ENCODE measurements at places on chromosomes 6 and 20.
A peak's percentile ranks its signal among the peaks of the same experiment; 100 is the strongest.

DNA sequence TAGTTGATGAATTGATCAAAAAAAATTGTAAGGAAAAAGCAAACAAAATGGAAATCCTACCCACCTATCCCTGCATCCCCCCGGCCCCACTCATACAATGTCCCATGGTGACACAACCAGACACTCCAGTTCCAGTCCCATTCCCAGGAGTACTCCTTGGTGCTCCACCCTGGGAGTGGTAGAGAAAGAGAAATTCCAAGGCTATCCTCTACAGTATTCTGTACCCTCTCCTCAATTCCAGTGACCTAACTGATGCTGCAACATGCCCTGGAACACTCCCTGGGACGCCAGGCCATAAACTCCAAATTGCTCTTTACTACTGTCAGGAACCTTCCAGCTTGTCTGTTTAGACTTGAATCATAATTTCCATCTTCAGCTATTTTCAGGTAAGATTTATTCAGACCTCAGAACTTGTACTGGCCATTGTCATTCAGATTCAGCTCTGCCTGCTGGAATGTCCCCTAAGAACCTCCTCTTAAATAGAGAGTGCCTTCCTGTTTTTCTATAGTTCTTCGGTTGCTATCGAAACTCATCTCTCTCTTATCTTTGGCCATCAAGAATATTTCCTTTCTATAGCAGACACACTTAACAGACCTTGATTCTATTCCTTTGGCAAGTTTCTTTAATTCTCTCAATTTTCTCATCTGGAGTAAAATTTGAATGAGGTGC, 8.7 kb downstream of the GPX6 start:
- DNase-seq, result no peak

- DNase-seq, result no peak
Observed at GRCh38 chr6:16739329-16739801, 21.9 kb downstream of the ATXN1 start.

DNA sequence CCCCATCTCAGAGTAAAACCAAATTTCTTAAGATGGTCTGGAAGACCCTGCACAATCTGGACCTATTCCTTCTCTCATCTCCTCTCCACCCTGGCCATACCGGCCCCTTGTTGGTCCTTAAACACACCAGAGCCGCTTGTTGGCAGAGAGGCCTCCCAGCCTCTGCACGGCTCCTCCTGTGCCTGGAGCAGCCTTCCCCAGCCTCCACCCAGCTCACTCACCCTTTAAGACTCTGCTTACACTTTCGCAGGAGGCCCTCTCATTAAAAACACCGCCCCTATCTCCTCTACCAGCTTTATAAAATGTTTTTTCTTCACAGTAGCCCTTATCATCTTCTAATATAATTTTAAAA, 49.8 kb downstream of the BANF2 start:
- no peak for DNase-seq

DNA sequence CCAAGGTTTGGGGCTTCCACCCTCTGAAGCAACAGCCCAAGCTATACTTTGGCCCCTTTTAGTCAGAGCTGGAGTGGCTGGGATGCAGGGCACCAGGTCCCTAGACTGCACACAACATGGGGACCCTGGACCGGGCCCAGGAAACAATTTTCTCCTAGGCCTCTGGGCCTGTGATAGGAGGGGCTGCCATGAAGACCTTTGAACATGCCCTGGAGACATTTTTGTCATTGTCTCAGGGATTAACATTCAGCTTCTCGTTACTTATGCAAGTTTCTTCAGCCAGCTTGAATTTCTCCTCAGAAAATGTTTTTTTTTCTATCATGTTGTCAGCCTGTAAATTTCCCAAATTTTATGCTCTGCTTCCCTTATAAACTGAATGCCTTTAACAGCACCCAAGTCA, 82.3 kb downstream of the LRRC1 start:
- DNase-seq, result no peak

DNA sequence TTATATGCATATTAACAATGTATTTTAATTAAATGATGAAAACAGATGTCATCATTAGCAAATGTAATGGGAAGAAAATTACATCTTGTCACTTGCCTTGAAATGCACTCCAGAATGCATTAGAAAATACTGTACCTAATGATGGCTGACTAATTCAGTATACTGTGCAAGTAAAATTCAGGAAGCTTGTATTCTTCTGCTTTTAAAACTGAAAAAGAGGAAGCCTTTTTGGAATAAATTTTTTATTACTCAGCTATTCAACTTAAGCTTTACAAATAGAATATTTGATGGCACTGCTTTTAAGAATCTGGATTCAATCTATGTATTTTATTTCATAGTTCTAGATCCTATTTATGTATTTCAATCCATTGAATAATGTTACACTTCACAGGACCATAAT, 195.5 kb downstream of the RIMS1 start:
- no peak for DNase-seq

DNA sequence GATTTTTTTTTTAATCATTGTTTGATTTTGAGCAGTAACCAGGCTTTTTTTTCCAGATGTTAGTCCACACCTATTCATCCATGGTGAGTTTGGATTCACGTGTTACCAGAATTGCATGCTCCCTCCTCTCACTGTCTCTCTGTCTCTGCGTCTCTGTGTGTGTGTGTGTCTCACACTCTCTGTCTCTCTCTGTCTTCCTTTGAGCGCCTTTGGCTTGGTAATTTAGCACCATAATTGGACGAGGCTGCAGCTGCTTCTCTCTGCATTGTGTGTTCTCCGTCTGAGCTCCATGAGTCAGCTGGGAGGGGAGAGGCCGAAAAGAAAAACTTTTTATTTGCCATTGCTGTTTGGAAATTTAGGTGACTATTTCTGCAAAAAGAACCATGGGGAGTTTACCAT, 3.4 kb downstream of the TFAP2B start:
- DNase-seq, result no peak

DNA sequence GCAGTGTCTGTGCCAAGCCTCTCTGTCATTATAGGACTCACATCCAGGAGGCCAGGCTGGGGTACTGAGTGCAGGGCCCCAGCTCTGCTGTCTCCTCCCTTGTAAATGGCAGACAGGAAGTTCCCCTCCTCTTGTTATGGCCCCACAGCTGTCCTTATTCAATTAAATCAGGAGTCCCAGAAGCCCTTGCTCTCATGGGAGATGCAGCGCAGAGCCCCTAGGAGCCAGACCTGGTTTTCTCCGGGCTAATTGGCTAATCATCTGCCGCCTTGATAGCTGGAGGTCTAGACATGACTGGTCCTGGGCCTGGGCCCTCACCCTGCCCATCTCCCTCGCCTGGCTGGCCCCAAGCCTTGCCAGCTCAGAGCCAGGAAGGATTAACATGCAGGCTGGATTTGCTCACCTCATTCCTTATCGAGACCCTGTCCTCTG, 172.0 kb downstream of the VEGFA start:
- no peak for DNase-seq

DNA sequence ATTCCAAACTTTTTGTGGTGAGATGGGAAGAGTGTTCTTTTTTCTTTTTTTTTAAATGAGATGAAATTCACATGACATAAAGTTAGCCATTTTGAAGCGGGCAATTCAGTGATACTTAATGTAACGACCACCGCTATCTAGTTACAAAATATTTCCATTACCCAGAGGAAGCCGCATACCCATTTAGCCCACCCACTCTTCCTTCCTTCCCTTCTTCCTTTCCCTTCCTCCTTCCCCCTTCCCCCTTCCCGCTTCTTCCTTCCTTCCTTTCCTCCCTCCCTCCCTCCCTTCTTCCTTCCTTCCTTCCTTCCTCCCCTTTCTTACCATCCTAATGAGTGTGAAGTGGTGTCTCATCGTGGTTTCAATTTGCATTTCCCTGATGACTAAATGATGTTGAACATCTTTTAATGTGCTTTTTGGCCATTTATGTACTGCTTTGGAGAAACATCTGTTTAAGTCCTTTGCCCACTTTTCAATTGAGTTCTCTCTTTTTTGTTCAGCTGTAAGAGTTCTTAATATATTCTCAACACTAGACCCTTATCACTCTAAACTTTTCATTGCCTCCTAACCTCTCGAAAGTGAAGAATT, 371.1 kb downstream of the FARS2 start:
- DNase-seq, result no peak

- no peak for DNase-seq
Observed at GRCh38 chr6:7731294-7731693, 5.4 kb downstream of the BMP6 start.

DNA sequence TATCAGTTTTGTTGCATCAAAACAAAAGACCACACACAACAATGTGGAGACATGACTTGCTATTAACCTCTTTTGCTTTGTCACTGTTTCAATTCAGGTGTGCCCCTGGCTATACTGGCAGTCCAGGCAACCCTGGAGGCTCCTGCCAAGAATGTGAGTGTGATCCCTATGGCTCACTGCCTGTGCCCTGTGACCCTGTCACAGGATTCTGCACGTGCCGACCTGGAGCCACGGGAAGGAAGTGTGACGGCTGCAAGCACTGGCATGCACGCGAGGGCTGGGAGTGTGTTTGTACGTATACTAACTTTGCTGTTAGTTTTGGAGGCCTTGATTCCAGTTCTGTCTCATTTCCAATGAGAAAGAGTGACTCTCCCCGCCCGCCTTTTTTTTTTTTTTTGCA, 356.9 kb downstream of the ARHGAP18 start:
- DNase-seq, result no peak

GRCh38 chr6:122726649-122727048, 52.9 kb upstream of the FABP7 start:
- no peak for DNase-seq

DNA sequence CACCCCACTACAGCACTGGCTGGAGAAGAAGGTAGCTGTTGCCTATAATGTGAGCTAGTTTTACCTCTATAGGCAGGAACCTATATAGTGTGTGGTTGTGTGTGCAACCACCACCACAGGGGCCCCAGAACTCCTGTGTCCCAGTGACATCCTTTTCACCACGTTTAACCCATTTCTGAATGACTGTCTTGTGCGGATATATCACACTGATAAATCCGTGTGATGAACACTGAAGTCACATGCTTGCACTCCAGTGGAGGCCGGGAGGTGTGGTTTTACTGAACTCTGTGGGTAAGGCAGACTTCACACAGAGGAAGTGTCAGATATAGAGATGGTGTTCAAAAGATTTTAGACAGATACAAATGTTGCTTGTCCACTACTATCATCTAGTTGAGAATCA, 32.5 kb downstream of the SDHAF4 start:
- peak; percentile 7 for DNase-seq

GRCh38 chr20:50730765-50731054, 670 bp upstream of the PARD6B start:
- no peak for DNase-seq

DNA sequence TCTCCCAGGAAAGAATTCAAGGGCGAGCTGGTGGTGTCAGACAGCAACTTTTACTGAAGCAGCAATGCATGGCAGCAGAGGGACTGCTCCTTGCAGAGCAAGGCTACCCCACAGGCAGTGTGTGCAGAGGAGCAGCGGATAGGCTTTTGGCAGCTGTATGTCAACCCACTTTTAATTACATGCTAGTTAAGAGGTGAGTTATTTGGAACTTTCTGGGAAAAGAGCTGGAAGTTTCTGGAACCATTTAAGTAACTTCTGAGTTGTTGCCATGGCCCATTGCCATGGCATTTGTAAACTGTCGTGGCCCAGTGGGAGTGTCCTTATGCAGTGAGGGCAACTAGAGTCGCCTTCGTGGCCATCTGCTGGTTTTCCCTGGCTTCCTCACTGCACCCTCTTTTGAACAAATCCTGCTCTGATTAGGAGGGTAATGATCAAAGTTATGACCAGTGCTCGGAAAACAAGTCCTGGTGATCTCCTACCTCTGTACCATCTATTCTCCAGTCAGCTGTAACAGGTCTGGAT, 34.0 kb downstream of the BPIFB4 start:
- DNase-seq, result no peak

DNA sequence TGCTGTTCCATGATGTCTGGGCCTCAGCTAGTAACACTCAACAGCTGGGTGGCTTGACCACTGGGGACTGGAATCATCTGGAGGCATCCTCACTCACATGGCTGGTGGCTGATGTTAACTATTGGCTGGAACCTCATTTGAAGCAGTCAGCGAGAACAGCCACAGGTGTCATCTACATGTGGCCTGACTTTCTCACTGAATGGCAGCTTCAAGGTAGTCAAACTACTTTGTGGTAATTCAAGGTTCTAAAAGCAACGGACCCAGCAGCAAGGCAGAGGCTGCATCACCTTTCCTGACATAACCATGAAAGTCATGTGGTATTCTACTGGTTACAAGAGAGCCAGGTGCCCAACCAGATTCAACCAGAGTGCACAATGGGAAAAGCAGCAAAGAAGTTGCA, 115.9 kb upstream of the DST start:
- no peak for DNase-seq

DNA sequence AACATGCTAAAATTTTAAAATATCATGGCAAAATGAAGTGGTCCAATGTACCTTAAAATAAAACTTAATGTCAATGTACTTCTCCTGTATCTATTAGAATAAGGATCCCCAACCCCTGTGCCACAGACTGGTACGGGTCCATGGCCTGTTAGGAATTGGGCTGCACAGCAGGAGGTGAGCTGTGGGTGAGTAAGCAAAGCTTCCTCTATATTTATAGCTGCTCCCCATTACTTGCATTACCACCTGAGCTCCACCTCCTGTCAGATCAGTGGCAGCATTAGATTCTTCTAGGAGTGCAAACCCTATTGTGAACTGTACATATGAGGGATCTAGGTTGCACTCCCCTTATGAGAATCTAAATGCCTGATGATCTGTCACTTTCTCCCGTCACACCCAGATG, 86.0 kb downstream of the SLC16A10 start:
- no peak for DNase-seq

GRCh38 chr20:52127309-52127708, 64.3 kb downstream of the ZFP64 start:
- no peak for DNase-seq

DNA sequence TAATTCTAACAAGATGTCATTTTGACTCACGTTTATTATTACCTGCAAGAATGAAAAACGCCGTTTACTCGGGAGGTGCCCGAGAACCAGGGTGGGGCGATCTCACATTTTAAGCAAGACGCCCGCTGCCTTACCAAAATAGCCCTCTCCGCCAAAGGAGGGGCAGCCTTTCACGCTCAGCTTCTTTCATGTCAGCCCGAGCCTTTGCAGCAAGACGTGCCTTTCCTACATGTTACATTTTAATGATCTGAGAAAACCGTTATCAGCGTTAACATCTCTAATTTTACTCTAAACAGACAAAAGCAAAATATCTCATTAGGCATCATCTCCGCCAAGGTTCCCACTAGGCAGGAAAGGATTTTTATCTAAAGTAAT, 2.0 kb downstream of the BACH2 start:
- no peak for DNase-seq

DNA sequence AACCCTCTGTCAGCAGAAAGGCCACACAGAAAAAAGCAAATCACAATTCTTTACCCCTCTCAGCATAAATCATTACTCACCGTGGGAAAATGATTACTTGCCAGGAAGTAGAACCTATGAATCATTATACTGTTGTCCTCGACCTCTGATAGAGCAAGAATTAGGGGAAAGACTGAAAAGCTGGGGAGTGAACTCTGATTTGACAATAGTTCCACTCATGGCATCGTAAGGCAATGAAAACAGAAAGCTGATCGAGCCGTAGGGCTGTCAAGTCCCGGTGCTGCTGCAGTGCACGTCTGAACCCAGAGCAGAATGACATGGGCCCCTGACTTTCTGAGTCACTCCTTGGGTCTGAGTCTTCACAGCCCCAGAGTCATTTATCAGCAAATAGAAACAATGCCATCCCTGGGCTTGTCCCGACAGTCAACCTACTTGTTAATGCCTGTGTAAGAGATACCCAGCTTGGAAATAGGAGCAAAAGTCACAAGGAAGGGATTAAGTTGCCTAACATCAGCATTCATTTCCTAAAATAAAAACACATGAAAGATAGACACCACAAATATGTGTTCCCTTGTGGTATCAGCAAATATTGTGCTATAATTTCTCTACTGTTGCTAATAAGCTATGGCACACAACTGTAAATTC, 224.8 kb upstream of the MARCKS start:
- DNase-seq, result peak; percentile 12
